ENCODE measurements at places on chromosomes 1 and 21. TPM values are rescaled to one million over a fixed set of nuclear protein-coding genes. Genes with fewer than 3 reads are reported as not detected.

The FPGT gene
- 15.4 TPM for polyA plus RNA-seq

The PCSK9 gene
- polyA plus RNA-seq: 61.7 TPM

GRCh38 chr1:223669003-223669795 lies 3.7 kb upstream of the CAPN8 start:
- H3K27ac ChIP-seq: no peak overlapping the region
- H3K4me1 ChIP-seq: peaks cover 22% of the 10 kb centered on the region
- H3K27me3 ChIP-seq: no peaks in the 10 kb centered on the region
- H3K4me3 ChIP-seq: no peak overlapping the region
- DNase-seq: no peak

DNA sequence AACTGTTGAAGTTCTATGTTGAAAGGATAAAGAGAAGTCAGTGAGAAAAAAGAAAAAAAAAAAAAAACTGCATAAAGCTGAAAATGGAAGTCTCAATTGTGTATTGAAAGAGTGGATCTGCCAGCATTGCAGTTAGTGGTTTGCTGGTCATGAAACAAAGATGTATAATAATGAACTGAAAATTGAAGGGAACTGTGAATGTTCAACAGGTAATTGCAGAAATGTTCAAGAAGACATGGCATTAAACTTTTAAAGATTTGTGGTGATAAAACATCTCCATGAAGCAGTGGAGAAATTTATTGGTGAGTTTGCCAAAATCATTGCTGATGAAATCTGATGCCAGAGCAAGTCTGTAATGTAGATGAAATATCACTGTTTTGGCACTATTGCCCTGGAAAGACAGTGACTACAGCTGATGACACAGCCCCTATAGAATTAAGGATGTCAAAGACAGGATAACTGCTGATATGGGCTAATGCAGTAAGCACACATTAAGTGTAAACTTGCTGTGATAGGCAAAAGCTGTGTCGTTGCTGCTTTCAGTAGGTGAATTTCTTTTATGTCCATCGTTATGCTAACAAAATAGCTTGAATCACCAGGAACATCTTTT lies 71.0 kb downstream of the RD3 start:
- no peaks in the 10 kb centered on the region for H3K36me3 ChIP-seq
- H3K27ac ChIP-seq: no peak overlapping the region
- no peak for DNase-seq
- H3K27me3 ChIP-seq: no peaks in the 10 kb centered on the region
- H3K4me3 ChIP-seq: no peak overlapping the region

- no peaks in the 10 kb centered on the region for H3K36me3 ChIP-seq
- no peaks in the 10 kb centered on the region for H3K27me3 ChIP-seq
- no peak overlapping the region for H3K4me3 ChIP-seq
- DNase-seq: no peak
- no peak overlapping the region for H3K27ac ChIP-seq
- peaks cover 25% of the 10 kb centered on the region for H3K4me1 ChIP-seq
Measured at GRCh38 chr1:43524804-43525203, 5.9 kb upstream of the PTPRF start.

The BEST4 gene
- polyA plus RNA-seq: 0.14 TPM

The TCHH gene
- polyA plus RNA-seq: 0.14 TPM

DNA sequence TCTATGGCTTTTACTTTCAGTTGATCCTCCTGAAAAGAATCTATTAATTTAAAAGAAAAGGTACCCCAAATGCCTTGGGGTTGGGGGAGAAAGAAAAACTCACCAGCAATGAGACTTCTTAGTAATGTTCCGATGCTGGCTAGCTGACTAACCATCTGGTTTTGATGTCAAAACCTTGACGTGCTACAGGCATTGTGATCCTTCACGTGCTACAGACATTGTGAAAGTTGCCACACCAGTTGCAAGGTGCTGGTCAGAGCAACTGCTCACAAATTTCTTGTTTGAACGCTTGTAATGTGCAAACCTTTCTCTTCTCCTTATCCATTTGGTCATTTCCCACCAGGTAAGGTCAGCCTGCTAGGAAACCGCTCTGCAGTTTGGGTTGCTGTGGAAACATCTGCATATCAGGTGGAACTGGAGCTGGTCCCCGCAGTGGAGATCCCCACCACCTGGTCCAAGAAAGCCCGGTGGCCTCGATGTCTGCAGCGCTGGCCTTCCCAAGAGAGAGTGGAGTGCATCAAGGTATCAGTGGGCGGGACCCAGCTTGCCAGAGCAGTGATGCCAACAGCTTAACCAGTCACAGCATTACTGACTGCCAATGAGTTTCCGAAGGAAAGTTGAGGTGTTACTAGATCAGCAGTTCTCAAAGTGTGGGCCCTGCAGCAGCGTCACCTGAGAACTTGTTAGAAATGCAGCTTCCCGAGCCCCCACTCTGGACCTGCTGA lies 16.1 kb downstream of the MAB21L3 start:
- no peaks in the 10 kb centered on the region for H3K27me3 ChIP-seq
- H3K4me1 ChIP-seq: peaks cover 11% of the 10 kb centered on the region
- DNase-seq: no peak
- no peak overlapping the region for H3K4me3 ChIP-seq

GRCh38 chr21:44817506-44817880 lies 369 bp downstream of the SUMO3 start:
- H3K4me1 ChIP-seq: peaks cover 4% of the 10 kb centered on the region
- H3K27me3 ChIP-seq: no peaks in the 10 kb centered on the region
- H3K4me3 ChIP-seq: peak overlapping the region; percentile 69
- peak; percentile 55 for DNase-seq
- peaks cover 3% of the 10 kb centered on the region for H3K36me3 ChIP-seq

GRCh38 chr1:230827081-230827681 lies 41.1 kb downstream of the C1orf198 start:
- H3K27me3 ChIP-seq: no peaks in the 10 kb centered on the region
- no peak overlapping the region for H3K4me3 ChIP-seq
- no peak for DNase-seq
- peaks cover 4% of the 10 kb centered on the region for H3K4me1 ChIP-seq
- no peak overlapping the region for H3K27ac ChIP-seq

GRCh38 chr1:58580186-58580585 lies 3.1 kb upstream of the TACSTD2 start:
- H3K4me1 ChIP-seq: peaks cover 35% of the 10 kb centered on the region
- H3K27me3 ChIP-seq: no peaks in the 10 kb centered on the region
- no peak for DNase-seq
- no peak overlapping the region for H3K27ac ChIP-seq
- no peak overlapping the region for H3K4me3 ChIP-seq

DNA sequence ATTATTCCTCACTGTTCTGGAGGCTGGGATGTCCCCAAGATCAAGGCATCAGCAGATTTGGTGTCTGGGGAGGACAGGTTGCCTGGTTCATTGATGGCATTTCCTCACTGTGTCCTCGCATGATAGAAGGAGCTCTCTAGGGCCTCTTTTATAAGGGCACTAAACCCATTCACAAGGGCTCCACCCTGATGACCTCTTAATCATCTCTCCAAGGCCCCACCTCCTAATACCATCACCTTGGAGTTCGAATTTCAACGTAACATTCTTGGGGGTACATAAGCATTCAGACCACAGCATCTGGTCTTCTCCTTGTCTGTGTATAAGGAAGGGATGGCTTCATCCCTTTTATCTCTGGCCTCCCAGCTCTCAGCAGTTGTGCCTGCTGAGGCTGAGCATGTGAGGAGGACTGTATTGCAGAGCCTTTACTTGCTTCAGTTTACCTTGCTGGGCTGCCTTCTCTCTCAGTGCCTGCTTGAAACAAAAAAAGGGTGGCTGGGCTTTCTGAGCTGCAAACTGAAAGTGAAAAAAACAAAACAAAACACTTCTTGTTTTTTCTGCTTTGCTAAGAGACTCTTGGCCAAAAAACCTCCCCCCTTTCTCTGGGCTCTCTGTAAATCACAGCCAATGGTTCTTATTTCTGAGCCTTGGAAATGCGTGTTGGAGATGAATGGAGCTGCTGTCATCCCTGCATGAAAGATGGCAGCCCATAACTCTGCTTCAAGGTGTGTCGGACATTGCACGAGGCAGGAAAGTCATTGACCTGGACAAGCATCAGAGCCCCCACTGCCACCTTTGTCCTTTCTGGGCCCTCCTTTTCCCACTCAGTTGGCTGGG lies 75.8 kb downstream of the RHOU start:
- DNase-seq: no peak
- no peaks in the 10 kb centered on the region for H3K36me3 ChIP-seq
- H3K27me3 ChIP-seq: no peaks in the 10 kb centered on the region
- H3K27ac ChIP-seq: no peak overlapping the region
- no peaks in the 10 kb centered on the region for H3K4me1 ChIP-seq

The GRIK1 gene
- polyA plus RNA-seq: not detected

- no peak overlapping the region for H3K27ac ChIP-seq
- no peaks in the 10 kb centered on the region for H3K4me1 ChIP-seq
- peaks cover 23% of the 10 kb centered on the region for H3K36me3 ChIP-seq
- DNase-seq: no peak
Measured at GRCh38 chr21:26049803-26050202, 120.8 kb downstream of the APP start.

The GNAT2 gene
- polyA plus RNA-seq: 0.23 TPM

The SPRR5 gene
- polyA plus RNA-seq: 0.35 TPM

DNA sequence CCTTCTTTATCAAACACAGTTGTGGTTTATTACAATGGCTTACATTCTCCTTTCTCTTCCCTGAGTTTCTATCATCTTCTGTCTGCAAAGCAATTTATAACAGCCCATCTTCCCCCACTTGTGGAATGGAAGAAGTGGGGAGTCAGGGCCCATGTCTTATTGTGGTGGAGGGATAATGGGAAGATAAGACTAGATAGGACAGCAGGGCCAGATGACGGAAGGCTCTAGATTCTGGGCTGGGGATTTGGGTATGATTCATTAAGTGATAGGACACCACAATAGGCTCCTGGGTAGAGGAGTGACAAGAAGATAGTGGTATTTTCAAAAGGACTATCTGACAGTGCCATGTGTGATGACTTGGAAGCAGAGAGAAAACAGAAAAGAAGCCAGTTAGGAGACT lies 450.6 kb downstream of the TTLL7 start:
- H3K27me3 ChIP-seq: peaks cover 4% of the 10 kb centered on the region
- no peak overlapping the region for H3K27ac ChIP-seq
- no peaks in the 10 kb centered on the region for H3K36me3 ChIP-seq
- H3K4me3 ChIP-seq: no peak overlapping the region
- H3K4me1 ChIP-seq: no peaks in the 10 kb centered on the region

DNA sequence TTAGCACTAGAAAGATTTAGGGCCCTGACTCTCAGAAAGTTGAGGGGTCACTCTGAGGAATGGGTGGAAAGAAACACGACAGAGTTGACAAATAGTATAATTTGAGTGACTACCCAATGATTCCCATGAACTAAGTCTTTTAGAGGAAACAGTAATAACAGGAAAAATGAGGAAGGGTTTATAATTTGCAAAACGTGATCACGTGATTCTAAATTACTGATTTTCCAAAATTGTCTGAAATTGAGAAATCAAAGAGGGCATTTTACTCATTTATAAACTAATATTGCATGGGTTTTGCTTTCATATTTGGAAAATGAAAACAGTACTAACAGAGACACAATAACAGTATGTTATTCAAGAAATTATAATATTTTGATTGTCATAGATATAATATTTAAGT lies 1335.7 kb downstream of the PLA2G4A start:
- no peak overlapping the region for H3K4me3 ChIP-seq
- no peak overlapping the region for H3K27ac ChIP-seq
- no peaks in the 10 kb centered on the region for H3K27me3 ChIP-seq
- no peak for DNase-seq
- no peaks in the 10 kb centered on the region for H3K36me3 ChIP-seq

The SHISAL2A gene
- not detected for polyA plus RNA-seq

Data from keratinocyte (primary cell).